ENCODE measurements at places on chromosomes 13 and 19. TPM values are rescaled to one million over a fixed set of nuclear protein-coding genes. Genes with fewer than 3 reads are reported as not detected.

Gene ZNF382
- total RNA-seq, result 0.16 TPM

Gene ZNF492
- total RNA-seq, result not detected

Gene MBD3L2
- total RNA-seq, result not detected

Gene SGCG
- total RNA-seq, result 15.3 TPM

Gene GFY
- total RNA-seq, result not detected

Gene KCNK6
- total RNA-seq, result 0.15 TPM

Gene TMEM145
- total RNA-seq, result not detected

Gene SIGLEC8
- not detected for total RNA-seq

DNA sequence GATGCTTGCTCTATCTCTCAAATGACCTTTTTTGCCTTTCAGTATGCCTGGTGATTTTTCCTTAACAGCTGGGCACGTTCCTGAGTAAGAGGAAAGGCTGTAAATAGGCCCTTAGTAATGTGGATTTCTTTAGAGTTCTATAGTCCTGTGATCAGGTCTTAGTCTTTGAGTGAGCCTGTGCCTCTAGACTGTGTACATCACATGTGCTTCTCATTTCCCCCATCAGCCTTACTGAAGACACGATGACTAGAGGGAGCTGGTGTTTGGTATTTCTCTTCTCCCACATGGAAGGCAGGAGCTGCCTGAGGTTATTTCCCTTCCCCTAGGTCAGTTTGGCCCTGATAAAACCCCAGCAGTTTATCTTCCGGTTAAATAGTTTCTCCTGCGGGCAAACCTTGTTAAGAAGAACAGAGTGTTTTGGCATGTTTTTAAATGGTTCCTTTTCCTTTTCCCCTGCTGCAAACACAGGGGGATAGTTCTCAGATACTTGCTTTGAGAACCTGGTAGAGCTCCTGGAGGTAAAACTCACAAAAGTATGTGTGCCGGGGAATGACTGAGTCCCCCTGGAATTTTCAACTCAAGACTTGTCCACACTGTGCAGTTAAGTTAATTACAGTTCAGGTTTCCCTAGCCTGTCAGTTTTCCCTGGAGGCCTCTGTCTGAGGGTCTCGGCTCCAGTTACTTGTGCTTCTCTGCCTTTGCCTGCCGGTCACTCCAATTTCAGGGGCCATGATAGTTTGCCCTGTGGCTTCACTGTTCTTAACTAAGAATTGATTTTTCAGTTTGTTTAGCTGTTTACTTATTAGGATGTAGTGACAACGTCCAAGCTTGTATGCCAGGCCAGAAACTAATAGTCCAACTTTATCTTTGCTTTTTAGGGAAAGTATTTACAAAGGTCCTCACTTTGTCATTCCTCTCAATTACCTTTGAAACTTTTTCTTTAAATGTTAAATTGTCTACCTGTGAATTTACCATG, 94.4 kb downstream of the URI1 start:
- no peak for DNase-seq

- DNase-seq, result no peak
These were observed 19.2 kb downstream of the LPAR6 start for GRCh38 chr13:48393698-48394085.

GRCh38 chr13:28494504-28494777, 487 bp downstream of the FLT1 start:
- DNase-seq, result no peak

DNA sequence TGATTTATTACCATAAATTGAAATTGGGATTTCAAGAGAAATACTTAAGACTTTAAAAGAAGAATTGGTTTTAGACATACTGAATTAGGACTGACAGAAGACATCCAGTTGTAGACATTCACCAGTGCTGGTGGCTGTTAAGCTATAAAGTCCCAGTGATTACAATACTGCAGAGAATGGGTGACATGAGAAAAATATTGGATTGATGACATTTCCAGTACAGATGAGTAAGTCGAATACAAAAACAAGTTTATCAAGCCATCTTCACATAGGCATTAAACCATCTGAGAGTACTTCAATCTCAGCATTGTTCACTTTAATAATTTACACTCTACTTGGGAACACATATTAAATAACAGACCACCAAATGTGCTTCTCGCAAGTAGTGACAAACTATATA, 66.8 kb downstream of the TBC1D4 start:
- DNase-seq, result no peak

GRCh38 chr13:108269601-108270328, at the start of gene TNFSF13B:
TNFSF13B (plus strand) TSS chr13:108269718; CDS start chr13:108269896, 178 bp downstream.
- peak; percentile 17 for DNase-seq

- peak; percentile 74 for DNase-seq
These were observed 15.2 kb downstream of the STXBP2 start for GRCh38 chr19:7652061-7652641.

DNA sequence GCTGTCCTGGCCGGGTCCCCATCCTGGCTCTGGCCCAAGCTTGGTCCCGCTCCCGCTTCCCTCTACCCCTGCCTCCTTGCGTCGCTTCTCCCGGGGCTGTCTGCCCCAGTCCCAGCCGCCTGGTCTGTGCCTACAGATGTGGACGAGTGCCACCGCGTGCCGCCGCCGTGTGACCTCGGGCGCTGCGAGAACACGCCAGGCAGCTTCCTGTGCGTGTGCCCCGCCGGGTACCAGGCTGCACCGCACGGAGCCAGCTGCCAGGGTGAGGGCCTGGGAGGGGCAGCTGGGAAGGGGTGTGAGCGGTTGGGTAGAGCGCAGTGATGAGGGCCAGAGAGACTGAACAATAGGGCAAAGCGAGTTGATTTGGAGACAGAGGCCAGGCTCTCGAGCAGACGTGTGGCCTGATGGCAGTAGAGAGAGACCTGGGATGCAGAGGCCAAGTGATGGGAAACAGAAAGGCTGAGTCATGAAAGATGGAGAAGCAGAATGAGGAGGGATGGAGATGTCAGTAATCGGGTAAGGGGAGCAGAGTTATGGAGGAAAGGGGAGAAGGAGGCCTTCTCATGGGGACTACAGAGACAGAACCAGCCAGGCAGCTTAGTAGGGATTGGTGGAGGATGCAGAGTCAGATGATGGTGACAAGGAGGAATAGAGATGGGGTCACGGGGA, 9.4 kb downstream of the LTBP4 start:
- DNase-seq, result peak; percentile 45

DNA sequence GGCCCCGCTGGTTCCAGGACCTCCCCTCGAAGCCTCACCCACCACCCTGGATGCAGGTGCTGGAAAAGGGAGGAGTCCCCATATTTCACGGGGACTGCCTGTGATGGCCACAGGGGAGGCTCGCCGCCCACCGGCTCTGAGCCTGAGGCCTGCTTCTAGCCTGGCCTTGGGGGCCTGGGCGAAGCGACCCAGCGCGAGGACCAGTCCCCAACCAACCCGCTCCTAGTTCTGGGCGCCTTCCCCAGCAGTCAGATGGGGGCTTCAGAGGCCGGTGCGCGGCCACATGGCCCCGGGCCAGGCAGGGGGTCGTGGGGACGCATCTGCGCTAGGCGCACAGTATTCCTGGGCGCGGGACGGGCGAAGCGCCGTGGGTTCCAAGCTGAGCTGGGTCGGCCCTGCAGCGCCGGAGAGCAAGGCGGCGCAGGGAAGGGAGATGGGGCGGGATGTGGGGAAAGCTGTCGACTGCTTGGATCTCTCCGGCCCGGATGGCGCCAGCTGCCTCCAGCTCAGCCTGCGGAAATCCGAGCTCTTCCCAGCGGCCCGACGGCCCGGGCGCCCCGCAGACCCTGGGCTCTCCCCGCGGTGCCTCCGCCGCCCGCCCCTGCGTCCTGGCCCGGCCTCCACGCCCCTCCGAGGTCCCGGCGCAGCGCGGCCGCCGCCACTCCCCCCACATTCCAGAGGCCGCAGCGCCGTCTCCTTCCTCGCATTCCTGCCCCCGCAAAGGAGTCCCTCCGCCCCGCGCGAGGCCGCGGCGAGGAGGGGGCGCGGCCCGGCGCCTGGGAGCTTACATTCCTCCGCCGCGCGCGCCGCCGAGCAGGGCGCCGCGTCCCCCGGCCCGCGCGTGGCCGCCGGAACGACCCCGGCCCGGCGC, at the start of gene WTIP:
WTIP (plus strand) TSS at position 788 of the 871 bp plus-strand sequence. CDS start 217 bp downstream, outside the sequence.
- DNase-seq, result peak; percentile 18

- no peak for DNase-seq
These were observed 7.5 kb upstream of the ZNF808 start for GRCh38 chr19:52520013-52520412.

- DNase-seq, result no peak
These were observed 2.4 kb downstream of the CD33 start for GRCh38 chr19:51227326-51227725.

DNA sequence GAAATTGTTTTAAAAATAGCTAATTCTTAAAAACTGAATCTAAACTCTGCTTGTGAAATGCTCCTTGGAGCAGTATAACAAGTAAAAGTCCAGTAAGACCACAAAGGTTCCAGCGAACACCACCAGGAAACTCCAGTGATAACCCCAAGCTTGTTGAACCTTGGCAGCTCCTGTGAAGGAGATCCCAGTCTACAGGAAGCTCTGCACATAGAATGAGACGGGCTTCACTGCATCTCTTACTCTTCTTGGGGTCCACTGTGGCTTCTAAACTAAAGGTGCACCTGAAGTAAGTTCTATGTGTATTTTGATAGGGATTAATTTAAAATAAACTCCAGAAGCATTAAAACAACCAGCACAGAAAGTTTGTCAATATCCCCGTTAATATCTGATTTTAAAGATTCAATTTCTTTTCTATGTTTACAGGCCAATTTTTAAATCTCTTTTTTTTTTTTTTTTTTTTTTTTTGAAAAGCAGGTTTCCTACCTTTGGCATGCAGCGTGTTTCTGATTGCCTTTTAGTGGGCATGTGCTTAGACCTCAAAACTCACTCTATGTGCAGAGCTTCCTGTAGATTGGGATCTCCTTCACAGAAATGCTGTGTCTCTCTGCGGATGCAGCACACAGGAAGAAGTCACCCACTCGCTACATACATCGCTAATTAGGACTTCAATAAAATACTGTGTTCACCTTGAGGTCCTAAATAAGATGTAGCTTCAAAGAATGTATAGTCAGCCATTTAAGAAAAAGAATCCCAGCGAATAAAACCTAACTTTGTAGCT, 508.5 kb downstream of the KLF12 start:
- no peak for DNase-seq

DNA sequence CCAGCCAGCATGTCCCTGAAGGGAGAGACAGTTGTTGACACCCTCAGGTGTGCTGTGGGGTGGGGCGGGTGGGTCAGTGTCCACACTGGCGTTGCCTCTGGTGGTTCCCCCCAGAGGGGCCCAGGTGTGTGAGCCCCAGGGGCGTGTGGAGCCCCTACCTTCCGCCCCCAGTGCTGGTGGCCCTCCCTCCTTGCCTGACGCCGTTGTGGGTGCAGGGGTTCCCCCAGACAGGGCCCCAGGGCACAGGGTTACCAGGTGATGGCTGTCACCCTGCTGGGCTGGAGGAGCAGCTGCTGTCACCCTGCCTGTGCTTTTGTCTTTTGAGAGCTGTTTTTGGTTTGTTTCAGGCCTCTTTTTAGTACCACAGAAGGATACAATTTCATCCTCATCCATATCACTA, 27.2 kb downstream of the ATP4B start:
- no peak for DNase-seq

GRCh38 chr13:36530050-36530789, 97.9 kb downstream of the CCNA1 start:
- no peak for DNase-seq

- DNase-seq, result no peak
These were observed 76.8 kb upstream of the MEDAG start for GRCh38 chr13:30829145-30829832.

- DNase-seq, result peak; percentile 57
These were observed 55.4 kb downstream of the INTS6 start for GRCh38 chr13:51397262-51397941.

DNA sequence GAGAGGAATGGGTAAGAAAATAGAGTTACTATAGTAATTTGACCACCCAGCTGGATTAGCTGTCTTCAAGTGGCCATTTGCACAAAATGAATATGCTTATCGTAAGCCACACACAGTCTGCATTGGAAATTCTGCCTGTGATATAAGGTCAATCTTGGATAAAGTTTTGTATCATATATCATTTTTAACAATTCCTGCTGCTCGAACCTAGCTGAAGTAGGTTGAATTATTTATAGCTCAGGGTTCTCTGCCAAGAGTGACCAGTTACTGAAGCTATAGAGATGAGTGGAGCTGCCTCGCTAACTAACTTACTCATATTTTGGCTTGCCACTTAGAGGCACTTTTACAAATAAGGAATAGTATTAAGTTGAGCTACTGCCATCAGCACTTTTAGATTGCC, 220.9 kb downstream of the RGCC start:
- DNase-seq, result no peak

GRCh38 chr19:8017808-8018207, 12.4 kb upstream of the ELAVL1 start:
- no peak for DNase-seq

DNA sequence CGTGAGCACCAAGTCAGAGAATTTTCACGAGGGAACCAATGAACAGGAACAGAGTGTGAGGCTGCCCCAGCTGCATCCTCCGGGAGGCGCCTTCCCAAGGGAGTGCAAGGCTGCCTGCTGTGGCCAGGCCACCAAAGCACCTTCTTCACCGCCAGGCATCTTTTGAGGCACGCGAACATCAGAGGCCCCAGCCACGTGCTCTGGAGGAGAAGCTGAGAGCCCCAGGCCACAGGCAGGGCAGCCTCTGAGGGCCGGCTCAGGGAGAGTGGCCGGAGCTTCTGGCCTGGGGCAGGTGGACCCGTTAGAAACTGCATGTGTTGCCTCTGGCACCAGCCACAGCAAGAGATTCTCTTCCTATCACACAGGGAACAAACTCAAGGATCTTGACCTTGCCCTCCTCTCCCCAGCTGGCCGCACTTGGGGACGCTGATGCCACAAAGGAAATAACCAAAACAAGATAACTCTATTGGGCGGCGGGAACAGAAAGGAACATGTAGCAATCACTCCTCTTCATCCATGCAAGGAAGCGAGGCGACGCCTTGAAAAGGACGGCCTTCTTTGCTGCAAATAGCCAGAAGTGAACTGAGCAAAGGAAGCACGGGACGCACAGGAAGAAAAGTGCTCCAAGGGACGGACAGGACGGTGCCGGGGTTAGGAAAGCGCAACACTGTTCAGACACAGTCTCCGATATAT, 19.9 kb downstream of the GAS6 start:
- DNase-seq, result no peak

DNA sequence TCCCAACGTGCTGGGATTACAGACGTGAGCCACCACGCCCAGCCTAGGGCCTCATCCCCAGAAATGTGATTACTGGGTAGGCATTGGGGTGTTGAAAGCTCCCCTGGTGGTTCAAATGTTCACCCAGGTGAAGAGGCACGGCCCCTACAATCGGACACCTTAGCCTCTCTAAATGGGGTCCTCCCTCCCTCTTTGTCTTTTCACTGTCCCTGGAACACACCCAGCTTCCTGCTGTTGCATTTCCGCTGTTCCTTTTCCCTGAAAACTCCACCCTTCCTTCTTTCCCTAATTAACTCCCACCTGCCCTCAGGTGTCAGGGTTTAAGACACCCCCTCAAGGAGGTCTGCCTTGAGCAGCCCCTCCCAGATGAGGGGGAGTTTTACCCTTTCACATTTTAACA, 3.6 kb upstream of the PRODH2 start:
- DNase-seq, result no peak

- no peak for DNase-seq
These were observed 20.6 kb upstream of the OLFM2 start for GRCh38 chr19:9956956-9957355.

DNA sequence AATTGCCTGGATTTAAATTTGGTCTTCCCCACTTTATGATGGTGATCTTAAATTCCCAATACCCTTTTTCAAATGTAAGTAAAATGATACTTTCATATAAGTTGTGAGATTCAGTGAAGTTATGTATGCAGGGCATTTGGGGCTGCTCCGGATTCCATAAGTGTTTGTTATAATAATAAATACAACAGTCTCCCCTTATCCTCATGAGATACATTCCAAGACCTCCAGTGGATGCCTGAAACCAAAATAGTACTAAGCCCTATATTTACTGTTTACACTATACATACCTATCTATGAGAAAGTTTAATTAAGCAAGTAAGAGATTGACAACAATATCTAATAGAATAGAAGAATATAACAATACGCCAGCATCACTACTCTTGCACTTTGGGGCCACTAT, 2237.8 kb downstream of the PCDH9 start:
- DNase-seq, result no peak
